ENCODE measurements at places on chromosomes 6 and 20. TPM values are rescaled to one million over a fixed set of nuclear protein-coding genes. Genes with fewer than 3 reads are reported as not detected.

Gene CST4
- not detected for total RNA-seq

Gene PRPH2
- 0.50 TPM for total RNA-seq

Gene ZC2HC1B
- total RNA-seq: not detected

DNA sequence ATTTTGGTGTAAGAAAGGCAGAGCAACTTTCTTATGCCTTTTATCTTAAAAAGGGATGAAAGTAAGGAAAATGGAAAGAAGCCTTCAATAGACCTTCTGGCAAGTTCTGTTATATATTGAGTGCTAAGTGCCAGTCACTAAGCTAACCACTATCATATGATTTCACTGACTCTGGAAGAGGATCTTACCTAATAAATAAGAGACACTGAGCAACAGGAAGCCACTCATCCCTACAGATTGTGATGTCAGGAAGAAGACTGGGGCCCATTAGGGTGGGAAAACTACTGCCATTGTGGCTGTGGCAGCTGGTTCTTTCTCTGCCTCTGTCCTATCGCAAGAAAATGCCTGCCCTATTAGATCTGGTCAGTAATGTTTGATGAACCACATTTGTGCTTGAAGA, 89.6 kb downstream of the AIG1 start:
- no peak for DNase-seq

GRCh38 chr6:136923116-136923953, 1.2 kb downstream of the SLC35D3 start:
- no peak for DNase-seq

GRCh38 chr6:113403966-113404595, 453.1 kb upstream of the MARCKS start:
- DNase-seq: no peak

Gene ATF6B
- 69.0 TPM for total RNA-seq

Data from mammary epithelial cell (primary cell).